NCI-H524 treated with DMSO at 0.1 percent for 48 hours (cell line): ENCODE measurements at places on chromosomes 4 and X.

DNA sequence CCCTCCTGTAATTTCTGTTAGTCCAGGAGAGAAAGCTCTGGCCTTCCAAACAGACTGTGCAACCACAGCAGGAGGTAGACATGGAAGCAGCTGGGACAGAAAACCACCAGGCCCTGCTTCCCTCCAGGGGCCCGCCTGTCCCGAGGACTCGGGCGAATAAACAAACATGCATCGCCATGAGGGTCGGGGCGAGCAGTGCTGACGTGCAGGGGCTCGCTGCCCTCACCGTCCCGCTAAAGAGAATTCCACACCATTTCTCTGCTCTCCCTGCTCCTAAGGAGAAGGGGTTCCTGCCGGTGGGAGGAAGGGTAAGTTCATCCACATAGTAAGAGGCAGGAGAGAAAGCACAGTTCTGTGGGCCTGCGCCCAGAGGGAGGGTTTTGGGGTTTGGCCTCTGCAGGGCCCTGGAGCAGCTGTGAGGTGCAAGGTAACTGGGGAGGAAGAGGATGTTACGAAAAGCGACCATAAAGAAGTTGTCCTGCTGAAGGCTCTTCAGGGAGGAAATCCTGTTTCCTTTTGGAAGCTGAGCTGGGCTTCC is 54.9 kb downstream of the WFS1 start:
- DNase-seq = no peak

GRCh38 chrX:154348646-154349358 is 25.6 kb downstream of the FLNA start:
- DNase-seq = no peak

DNA sequence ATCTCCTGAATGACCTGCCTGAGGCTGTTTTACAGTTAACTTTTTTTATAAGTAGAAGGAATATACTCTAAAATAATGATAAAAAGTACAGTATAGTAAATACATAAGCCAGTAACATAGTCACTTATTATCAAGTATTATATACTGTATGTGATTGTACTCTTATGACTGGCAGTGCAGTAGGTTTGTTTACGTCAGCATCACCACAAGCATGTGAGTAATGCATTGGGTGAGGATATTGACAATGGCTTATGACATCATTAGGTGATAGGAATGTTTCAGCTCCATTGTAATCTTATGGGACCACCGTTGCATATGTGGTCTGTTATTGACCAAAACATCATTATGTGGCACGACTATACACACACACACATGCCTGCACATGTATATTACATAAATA is 20.5 kb downstream of the NUDT9 start:
- no peak for DNase-seq

GRCh38 chr4:166039822-166040221 is 166.8 kb downstream of the TLL1 start:
- no peak for DNase-seq

- no peak for DNase-seq
Observed at GRCh38 chr4:110170861-110171260, 27.6 kb downstream of the ELOVL6 start.
